Cardiac muscle cell (in vitro differentiated cells and primary cell): ENCODE measurements at places on chromosomes 7 and 10.

- no peak for DNase-seq
Measured at GRCh38 chr10:113084031-113084430, 134.0 kb downstream of the TCF7L2 start.

DNA sequence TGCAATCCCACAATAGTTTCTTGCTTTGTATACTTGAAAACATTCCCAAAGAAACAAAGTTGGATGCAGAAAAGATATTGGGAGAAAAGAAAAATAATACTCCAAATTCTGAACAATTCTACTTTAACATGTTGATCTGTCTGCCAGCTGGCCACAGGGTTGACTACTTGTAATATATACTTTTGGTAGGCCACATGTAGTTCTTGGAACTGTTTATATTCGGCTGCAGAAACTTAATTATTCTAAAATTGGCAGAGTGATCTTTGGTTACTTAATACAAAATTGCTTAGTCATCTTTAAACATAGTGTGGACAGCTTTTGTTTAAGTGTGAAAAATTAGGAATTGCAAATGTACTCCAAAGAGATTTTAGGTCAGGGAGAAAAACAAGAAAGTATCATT is 76.0 kb downstream of the CALD1 start:
- DNase-seq: no peak

GRCh38 chr10:124000792-124001201 is 92.6 kb downstream of the CHST15 start:
- DNase-seq: peak; percentile 53

DNA sequence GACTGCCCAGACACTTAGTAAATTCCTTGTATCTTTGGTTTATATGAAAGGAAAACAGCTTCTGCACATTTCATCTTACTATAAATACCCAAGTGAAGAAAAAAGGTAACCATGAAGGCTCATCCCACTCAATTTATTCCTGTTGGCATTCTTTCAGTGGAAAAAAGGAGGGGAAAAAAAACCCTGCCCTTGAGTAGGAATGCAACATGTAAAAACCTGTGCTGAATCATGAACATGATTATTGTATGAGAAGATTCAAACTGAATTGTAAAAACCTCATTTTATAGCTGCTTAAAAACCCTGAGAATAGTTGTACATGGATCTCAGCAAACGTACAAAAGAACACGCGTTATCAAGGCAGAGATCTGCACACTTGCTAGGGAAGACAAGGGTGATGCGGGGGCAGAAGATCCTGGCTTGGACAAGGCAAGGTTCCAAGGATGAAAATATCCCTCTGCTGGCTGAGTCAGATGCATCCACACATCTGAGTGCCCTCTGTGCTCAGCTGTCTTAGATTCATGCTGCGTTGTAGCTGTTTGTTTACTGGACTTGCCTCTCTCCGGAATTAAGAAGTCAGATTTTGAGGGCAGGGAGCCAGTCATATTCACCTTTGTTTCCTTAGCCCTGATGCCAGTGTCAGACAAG is 658.2 kb downstream of the PARD3 start:
- DNase-seq: no peak

GRCh38 chr10:36036137-36036536 is 394.0 kb upstream of the FZD8 start:
- DNase-seq: no peak

GRCh38 chr10:29238523-29239135 is 50.2 kb upstream of the LYZL1 start:
- no peak for DNase-seq

- no peak for DNase-seq
Measured at GRCh38 chr7:82904871-82905270, 257.8 kb downstream of the PCLO start.

DNA sequence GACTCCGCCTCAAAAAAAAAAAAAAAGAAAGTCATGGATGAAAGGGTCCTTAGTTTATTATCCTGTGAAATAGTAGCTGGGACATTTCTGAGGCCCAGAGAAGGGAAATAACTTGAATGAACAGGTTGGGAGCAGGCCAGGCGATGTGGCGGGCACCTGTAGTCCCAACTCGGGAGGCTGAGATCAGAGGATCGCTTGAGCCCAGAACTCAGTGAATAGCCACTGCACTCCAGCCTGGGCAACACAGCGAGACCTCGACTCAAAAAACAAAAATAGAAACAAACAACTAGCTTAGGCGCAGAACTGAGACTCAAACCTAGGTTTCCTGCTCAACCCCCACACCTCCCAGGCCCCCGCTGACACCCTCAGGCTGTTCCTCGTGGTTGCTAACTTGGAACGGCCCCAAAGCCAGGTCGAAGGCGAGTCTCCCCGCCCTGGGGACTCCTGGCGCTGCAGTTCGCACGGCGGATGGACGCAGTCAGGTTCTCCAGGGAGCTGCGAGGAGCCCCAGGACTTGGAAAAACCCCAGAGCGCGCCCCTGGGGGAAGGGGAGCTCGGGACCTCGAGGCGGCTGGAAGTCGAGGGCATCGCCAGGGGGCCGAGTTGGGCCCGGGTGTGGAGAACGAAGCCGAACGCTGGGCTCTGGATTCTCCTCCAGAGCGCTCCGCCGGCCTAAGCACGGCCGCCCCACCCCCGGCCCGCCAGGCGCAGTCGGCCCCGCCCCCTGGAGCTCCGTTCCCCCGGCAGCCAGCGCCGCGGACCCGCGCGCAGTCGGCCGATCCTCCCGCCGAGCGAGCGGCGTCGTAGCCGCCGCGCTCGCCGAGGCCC is at the start of gene STOX1:
TSS of gene STOX1 (plus strand) at position 768 of the 828 bp plus-strand sequence. CDS start 93 bp downstream, outside the sequence.
- DNase-seq: peak; percentile 86

DNA sequence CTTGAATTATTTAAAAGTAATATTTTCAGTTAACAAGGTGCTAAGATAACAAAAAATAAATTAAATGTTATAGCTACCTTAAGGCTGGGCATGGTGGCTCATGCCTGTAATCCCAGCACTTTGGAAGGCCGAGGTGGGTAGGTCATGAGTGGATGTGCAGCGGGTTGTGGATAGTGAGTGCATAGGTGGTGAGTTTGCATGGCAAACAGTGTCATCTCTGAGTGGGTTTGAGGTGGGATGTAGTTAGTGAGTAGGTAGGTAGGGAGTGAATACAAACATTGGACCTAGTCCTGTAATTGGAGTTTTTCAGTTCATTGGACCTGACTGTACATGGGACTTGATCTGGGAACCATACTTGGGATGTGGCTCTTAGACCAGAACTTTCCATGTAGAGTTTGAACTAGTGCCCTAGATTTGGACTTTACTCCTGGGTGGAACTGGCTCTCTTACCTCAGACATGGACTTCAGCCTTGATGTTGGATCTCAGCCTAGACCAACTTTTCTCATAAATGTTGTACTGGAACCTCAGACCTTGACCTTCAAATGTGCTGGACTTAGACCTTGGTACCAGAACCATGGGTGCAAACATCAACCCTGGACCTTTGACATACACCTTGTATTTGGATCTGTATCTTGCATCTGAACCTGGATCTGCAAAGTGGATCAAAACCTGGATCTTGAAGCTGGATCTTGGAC is 47.0 kb downstream of the SEC61G start:
- no peak for DNase-seq

GRCh38 chr7:23205909-23206767 is 24.3 kb downstream of the NUP42 start:
- DNase-seq: no peak
